Stimulated activated CD4-positive, alpha-beta T cell treated with anti-CD3 and anti-CD28 coated beads, Interleukin-1b, Interleukin-23, amount 100 ng/mL, for 1 hour (primary cell): ENCODE measurements at places on chromosomes 5 and 9.
A peak's percentile ranks its signal among the peaks of the same experiment; 100 is the strongest.

GRCh38 chr9:567128-567746 lies 274.3 kb upstream of the DMRT1 start:
- no peak for DNase-seq

DNA sequence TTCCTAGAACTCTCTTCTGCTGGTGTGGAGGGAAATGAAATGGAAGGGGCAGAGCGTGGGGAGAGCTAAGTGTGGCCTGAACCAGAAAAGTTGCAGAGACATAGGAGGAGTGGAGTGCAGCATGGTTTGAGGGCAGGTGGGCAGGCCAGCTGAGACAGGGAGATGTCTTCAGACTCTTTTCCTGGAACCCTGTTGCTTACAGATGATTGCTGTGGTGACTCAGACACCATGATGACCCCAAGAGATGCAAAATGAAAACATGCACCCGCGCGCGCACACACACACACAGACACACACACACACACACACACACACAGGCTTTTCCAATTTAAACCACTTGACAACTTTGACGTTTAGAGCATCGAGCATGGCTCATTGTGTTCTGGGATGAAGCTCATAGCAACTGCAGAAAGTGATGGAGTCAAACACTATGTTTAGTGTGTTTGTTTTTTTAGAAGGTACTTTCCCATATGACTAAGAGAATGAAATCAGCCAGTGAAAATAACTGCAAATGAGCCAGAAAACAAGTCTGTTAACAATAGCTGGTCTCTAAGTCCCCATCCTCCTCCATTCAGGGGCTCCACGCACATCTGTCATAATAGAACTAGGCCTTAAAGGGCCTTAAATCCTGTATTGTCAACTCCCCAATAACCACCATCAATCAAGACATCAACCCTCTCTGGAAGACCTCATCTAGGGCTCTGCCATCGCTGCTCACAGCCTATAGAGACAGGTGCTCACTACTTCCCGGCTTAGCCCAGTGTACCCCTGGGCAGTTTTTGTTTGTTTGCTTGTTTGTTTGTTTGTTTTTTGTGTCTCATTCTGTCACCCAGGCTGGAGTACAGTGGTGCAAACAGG lies 9.6 kb downstream of the TMOD1 start:
- DNase-seq, result no peak

DNA sequence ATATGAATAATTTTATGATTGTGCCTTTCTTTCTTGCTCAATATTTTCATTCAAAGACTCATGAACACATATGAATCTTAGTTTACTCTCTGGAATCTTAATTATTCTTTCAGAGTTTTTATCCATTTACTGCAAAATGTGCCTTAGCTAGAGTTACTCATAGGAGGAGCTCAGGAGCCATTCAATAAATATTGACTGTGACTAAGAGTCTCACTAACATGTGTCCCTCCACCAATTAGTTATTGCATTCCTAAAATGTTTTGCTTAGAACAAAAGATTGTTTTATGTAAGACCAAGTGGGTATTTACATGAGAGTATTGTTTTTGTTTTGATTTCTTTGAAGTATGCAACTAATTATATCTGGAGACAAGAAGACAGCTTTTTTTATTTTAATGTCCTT lies 218.4 kb upstream of the MAST4 start:
- DNase-seq, result no peak

DNA sequence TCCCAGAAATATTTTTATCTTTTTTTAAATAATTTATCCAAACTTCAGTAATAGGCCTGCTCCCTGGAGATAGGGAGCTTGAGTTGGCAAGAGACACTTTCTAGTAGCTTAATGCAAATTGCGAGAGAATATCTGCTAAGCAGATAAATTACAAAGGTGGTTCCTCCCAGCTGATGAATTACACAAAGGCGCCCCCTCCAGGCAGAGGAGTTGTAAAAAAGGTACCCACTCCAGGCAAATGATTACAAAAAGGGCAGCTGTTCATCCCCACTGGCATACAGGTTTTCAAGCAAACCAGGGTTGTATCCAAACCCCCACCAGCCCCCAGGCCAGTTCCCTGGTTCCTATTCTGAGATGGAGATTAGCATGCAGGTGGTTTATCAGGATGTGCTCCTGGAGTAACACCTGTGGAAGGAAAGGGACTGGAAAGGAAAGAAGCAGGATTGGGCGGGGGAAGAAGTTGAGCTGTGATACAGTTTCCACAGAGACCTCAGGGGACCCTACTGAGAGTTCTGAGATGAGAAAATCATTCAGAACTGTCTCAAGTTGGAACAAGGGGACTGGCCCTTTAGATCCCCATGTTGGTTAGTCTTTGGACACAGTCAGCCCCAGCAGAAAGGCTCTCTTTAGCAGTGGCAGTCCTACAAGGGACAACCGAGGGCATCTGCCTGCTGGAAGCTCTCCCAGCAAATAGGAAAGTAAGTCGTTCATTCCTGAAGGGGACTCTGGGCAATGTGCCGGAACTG lies 25.5 kb downstream of the ESM1 start:
- no peak for DNase-seq

DNA sequence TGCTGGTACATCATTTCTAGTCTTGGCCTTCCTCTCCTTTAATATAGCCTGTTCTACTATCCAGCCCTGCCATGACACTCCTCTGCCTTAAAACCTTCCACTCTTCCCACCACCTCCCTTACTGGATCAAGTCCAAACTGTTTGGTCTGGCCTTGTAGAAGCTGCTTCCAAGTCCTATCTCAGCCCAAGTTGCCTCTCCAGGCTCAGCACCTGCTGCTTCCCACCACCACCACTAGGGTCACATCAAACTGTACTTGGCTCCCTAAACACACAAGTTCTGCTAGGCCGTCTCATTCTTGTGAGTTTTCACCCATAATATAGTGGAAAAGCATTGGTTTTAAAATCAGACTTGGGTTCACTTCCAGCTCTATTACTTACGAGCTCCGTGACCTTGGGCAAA lies 1.4 kb downstream of the NDUFA8 start:
- peak; percentile 5 for DNase-seq
